ENCODE measurements at places on chromosomes 3 and 15.

DNA sequence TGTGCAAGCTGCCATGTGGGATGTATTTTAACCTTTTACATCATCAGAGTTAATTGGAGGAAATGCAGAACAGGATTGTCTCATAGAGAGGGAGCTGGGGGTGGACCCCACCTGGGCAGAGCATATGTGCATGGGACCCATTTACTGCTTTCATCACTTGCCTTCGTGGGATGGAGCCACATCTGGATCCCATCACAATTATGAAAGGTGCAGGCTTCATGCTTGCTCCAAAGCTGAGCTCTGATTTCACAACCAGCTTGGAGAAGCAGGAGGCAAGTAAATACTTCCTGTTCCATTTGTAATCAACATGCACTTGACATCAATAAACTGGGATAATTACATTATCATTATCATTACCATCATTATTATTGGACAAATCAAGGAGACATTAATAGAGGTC is 161.9 kb downstream of the ALDH1A2 start:
- DNase-seq = no peak

- peak; percentile 28 for DNase-seq
Measured at GRCh38 chr3:38805765-38806386, 10.1 kb downstream of the SCN10A start.

DNA sequence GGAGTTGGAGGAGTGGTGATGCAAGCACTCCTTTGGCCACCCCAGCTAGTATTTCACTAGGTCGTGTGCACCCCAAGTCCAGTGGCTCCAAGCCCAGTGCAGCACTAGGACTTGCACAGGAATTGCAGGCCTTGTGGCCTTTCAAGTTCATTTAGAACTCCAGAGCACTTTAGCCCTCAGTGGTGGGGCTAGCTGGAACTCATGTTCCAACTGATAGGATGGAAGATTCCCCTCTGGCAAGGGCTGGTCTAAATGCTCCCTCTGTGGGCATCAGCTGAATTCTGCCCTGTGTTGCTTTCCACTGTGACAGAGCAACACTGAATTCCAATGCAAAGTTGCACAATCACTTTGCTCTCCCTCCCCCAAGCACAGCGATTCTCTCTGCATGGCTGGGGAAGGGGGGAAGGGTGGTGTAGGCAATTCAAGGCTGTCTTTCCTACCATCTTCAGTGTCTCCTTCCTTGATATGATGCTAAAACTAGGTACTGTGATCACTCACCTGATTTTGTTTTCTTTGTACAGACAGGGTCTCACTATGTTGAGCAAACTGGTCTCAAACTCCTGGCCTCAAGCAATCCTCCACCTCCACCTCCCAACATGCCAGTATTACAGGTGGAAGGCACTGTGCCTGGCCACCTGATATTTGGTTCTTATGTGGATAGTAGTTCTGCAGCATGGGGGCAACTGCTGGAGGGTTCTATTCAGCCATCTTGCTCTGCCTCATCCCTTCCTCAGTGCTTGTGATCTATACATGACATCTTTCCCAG is 10.3 kb downstream of the USF3 start:
- no peak for DNase-seq

GRCh38 chr3:153970047-153970446 is 151.1 kb upstream of the ARHGEF26 start:
- DNase-seq = peak; percentile 33

DNA sequence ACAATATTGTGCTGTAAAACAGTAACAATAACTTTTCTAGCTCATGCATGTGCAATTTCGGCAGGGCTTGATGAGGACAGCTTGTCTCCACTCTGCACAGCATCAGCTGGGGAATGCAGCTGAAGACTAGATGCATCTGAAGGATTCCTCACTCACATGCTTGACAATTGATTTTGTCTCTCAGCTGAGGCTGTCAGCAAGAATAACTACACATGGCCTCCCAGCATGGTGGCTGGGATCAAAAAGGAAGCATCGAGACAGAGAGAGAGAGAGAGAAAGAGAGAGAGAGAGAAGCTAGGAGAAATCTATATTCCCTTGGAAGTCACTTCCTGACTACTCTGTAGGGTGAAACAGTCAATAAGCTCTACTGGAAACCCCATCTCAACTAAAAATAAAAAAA is 487.1 kb downstream of the PLOD2 start:
- DNase-seq = no peak

DNA sequence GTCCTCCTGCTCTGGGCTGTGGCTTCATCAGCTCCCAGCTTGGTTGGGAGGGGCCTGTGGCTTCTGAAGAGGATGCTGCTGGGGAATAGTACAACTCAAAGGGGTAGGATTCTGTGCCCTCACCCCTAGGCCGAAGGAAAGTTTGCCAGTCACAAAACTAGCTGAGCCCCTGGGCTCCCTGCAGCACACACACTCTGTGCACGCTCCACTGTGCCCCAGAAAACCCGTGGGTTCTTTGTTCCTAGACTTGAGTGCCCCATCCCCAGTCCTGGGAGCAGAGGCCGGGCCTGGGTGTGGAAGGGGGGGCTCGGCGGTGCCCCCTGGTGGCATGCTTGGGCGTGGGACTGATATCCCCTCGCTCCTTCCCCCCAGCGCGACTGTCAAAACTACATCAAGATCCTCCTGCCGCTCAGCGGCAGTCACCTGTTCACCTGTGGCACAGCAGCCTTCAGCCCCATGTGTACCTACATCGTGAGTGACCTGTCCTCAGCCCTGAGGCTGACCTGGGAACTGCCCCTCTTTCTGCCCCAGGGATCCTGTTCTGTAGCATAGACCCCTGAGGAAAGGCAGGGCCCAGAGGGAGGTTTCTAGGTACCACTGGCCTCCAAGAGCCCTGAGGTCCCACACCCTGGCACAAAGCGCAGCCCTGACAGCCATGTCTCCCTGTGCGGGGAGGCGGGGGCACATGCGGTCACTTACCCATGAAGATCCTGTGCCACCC is 14.2 kb downstream of the CIB1 start:
- DNase-seq = peak; percentile 79

- no peak for DNase-seq
Measured at GRCh38 chr3:184368586-184369183, 7.2 kb downstream of the POLR2H start.

DNA sequence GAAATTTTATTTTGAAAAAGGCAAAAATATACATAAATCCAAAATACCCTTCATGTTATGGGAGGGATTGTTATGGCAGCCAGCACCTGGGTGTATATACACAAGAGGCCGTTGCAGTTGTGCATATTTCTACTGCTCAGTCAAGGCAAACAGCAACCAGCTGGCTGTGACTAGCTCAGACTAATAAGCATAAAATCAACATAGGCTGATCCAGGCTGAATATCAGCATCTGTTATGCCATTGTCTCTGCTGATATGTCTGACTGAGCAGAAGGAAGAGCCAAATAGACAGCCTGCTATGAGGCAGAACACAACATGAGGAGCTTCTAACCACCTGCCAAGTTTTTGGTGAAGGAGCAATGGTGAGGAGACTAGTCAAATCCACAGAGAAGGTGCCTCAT is 457.5 kb upstream of the ALCAM start:
- peak; percentile 91 for DNase-seq

GRCh38 chr3:72964633-72965032 is 32.0 kb upstream of the PPP4R2 start:
- no peak for DNase-seq

DNA sequence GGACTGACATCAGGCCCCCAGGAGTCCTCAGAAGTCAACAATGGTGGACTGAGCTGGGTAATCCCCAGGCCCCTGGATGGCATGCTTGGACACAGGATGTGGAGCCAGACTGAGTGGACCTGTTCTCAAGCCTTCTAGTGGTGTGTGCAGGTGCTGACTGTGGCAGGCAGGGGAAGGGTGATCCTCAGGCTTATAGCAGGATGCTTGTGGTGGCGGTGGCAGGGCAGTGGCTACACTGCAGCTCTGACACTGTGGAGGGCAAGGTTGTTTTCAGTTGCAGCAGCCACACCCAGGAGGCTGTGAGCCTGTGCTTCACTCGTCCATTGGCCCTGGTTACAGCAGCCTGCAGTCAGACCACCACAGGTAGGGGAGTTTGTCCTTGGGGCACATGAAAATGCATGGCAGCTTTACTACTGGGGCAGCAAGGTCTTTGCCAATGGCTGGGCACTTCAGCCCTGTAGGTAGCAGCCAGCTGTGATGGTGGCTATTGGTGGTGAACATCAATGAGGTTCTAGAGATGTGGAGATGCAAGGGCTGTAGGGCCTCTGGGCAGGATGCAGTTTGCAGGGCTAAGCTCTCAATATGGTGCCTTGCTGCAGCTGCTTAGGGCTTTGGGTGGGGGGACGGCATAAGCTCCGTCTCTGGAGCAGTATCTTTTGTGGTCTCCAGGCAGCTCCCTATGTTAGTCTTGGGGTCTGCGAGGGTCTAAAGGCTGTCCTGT is 17.5 kb upstream of the MYO5A start:
- DNase-seq = peak; percentile 41

DNA sequence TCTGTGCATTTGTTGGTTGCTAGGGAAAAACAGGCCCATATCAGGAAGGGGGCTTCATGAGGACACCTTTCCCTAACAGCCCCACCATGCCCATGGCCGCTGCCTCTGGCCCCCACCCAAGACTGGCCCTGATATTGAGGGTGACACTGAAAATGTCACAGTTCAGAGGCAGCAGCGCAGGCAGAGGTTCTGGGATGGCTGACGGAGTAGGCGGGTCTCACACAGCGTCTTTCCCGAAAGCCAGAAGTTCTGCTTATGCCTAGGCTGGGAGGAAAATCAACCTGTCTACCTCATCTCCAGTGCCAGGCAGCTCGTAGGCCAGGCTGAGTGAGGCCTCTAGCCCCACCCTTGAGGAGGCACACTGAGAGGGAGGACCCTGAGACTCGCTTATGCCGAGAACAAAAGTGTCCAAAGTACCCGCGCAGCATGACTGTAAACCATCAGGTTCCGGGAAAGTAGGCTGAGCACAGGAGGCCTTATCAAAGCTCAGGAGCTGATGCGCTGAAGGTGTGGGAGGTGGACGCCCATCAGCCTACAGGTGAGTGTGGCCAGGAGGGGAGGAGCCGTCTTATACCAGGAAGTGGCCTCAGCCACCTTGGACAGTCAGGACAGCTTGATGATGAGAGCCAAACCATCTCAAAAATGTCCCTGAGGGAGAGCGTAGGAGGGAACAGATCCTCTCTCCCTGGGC is 27.5 kb downstream of the GRAMD2A start:
- DNase-seq = no peak

GRCh38 chr3:168085491-168086119 is 10.1 kb downstream of the GOLIM4 start:
- no peak for DNase-seq

DNA sequence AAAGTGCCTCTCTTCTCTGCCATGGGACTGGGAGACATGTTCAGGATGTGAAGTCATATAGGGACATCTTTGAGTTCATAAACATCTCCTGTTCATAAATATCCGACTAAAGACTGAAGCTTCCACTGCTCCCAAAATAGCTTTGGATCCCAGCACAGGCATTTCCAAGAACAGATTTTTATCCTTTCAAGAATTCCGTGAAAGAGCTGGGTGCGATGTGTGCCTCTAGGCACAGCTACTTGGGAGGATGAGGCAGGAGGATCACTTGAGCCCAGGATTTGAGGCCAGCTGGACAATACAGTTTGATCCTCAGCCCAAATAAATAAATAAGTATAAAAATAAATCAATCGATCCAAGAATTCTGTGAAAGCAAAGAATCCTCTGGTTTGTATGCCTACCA is 6.7 kb upstream of the ISLR2 start:
- no peak for DNase-seq

DNA sequence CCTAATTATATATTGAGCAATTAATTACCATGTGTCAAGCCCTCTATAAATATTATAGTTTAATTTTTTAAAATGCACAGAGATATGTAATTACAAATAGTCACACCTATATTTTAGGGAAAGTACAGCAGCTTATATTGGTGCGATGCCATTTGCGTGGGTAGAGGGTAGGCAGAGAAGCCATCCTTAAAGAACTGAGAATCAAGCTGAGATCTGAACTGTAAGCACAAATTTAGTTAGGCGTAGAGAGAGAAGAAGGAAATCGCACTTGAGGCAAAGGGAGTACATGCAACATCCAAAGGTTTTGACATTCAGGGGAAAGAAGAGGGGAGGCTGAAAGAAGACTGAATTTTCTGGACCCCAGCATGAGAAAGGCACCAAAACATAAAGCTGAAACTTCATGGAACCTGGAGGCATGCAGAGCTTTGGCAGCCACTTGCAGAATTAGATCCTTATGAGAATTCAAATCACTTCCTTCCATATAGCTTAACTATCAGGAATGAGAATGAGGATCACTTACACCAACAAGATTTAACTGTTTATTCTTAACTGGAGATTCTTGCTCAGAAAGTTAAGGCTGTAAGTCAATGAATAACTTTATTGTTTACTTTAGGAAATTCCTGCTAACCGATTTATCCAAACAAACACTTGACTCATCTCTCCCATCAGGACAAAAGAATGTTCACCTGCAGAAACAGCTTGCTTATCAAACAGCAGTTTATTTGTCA is 114.3 kb downstream of the TGFBR2 start:
- no peak for DNase-seq

DNA sequence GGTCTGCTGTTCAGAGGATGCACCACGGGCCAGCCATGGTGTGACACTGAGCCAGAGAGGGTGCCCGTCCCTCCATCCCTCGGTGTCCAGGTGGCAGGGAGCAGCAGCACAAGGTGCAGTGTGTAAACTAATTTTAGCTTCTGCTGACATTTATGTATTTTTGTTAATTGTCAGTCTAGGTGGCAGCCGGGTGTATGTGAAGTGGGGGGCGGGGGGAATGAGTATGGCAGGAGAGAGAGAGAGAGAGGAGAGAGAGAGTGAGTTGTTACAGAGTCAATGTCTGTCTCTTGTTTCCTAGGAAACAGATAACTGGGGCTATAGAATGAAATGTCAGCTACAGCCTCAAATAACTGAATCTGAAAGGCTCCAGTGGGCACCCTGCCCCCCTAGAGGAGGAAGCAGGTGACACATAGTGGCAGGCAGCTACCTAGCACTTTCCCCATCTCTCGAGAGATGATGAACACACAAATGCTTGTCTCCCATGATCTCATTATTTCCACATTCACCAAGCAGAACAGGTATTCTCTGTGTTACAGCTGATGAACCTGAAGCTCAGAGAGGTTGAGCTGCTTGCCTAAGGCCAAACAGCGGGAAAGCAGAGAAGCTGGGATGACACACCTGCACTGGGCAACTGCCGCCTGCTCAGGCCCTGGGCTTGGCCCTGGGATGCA is 24.7 kb downstream of the RASGRF1 start:
- DNase-seq = no peak

DNA sequence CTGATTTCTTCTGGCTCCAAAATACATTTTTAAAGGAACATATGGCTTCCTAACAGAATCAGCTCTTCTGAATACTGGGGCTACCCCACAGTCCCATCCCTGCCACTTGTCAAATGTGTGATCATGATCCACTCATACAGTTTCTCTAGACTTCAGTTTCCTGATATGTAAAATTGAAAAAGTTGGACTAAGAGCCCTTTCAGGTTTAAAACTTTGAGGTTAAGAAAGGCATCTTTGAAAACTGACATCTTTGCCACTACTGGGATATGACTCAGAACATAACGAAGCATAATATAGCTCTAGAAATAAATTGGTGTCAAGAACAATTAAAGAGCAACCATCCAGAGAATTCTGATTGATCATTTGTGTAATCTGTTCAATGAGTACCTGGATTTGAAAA is 248.3 kb downstream of the IL5RA start:
- no peak for DNase-seq

- no peak for DNase-seq
Measured at GRCh38 chr3:129723558-129724324, 117.3 kb upstream of the PLXND1 start.

GRCh38 chr3:183341545-183342288 is 86.7 kb downstream of the MCF2L2 start:
- peak; percentile 35 for DNase-seq

Measured in NCI-H82 (cell line).